ENCODE measurements at places on chromosomes 1 and 21.

DNA sequence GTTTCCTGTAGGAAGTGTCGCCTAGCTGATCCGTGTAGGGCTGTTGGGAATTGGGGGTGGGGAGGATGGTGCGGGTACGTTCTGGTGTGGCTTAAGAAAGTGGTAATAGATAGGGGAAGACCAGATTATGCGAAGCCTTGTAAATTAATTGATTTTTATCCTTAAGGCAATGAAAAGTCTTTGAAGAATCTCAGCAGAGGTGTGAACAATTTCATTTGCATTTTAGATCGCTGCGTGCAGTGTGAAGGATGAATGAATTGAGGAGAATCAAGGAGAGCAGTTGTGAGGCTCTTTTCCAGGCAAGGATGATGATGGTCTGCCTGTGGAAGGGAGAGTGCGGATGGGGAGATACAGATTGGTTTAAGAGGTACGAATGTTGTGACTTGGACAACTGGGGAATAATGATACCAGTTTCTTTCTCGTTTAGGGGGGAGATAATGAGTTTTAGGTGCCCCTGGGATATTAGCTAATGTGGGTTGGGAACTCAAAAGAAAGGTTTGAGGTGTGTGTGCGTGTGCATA is 813 bp upstream of the DEDD start:
- no peak for DNase-seq

GRCh38 chr1:173429471-173430402 is 47.4 kb upstream of the PRDX6 start:
- peak; percentile 85 for DNase-seq

DNA sequence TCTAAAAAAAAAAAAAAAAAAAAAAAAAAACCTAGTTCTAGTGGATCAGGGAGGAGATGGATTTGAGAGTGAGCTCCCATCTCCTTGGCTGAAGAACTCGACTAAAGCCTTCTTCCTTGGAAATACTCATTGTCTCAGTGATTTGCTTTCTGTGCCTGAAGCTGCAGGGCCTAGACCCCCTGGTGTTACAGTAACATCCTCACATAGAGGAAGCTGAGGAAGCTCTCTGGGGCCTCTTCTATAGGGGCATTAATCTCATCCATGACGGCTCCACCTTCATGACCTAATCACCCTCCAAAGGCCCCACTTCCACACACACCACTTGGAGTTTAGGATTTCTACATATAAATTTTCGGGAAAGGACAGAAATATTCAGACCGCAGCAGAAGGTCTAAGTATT is 95.9 kb upstream of the ETS2 start:
- no peak for DNase-seq

- DNase-seq: no peak
Observed at GRCh38 chr1:241330619-241331327, 26.2 kb downstream of the RGS7 start.

DNA sequence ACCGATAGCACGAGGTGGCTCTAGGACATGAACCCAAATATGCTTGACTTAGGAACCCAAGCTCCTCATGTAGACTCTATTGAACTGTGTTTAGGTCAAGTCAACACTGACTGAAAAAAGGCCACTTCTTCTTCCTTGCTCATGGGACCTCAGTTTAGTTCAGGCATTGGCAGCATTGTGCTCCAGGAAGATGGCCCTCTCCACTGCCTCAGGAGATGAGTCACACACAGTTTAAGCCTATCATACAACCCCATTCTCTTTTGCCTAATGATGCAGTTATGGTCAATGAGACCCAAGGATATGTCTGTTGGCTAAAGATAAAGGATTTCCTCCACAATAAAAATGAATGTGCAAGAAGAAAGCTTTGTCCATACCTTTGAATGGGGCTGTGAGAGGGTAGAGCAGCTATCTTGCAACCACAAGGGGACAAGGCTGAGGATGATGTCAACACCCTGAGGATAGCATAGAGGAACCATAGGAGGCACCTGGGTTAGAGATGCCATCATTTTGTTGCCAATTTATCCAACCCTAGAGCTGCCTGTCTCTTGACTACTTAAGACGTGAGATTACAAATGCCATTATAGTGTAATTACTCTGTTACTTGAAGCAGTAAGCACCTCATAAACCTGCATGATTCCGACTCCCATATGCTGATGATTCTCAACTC is 3.0 kb upstream of the TRIM63 start:
- DNase-seq: no peak

DNA sequence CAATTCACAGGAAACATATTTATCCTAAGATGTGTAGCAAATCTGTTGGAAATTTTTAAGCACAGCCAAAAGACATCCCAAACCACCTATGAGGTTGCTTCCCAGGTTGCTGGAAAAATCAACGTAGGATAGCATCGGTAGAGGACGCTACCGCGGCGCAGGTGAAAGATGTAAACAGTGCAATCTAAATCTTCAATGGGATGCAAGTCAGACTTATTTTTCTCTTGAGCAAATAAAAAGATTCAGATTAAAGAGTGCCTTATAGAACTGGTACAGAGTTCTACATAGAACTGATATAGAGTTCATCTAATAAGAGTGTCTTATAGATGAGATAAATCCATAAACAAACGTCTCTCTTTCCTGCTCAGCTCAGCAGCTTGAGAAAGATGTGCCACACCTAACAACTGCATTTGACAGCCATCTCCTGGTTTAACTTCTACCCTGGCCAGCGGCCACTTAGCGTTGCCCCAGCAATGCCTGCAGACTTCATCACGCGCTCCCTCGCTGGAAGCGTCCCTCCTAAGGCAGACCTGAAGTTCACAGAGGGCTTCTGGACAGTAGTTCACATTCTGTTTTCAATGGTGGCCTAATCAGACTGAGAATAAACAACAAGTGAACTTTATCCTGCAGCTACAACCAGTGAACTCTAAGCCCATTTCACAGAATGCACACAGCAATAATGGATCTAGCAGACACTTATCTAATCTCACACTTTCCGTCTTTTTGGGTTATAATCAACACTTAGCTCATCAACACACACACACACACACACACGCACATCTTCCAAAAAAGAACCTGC is 164.5 kb downstream of the TOMM20 start:
- no peak for DNase-seq

- DNase-seq: no peak
Observed at GRCh38 chr1:213125643-213126042, 74.6 kb downstream of the RPS6KC1 start.

- DNase-seq: no peak
Observed at GRCh38 chr1:204544321-204544720, 28.1 kb downstream of the MDM4 start.

DNA sequence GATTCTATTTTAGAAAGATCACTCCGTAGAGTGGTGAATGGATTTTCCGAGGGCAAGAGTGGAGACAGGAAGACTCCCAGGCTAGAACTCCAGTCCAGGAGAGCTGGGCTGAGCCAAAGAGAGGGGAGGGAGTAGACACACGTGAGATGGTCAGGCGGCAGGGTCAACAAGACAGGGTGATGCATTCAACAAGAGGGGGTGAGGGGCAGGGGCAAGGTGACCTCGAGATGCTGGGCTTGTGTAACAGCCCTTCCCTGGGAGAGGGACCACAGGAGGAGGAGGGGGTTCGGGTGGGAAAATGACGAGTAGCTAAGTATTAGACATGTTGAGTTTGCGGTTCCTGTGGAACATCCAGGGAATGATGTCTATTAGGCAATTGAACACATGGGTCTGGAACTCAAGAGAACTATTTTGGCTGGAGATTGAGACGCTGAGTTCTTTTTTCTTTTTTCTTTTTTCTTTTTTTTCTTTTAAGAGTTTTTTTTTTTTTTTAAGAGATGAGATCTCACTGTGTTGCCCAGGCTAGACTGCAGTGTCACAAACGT is 13.3 kb downstream of the RSPO1 start:
- DNase-seq: no peak

GRCh38 chr1:154533952-154534844 is 24.3 kb downstream of the UBE2Q1 start:
- DNase-seq: no peak

- no peak for DNase-seq
Observed at GRCh38 chr1:223840254-223840653, 5.5 kb downstream of the TP53BP2 start.

- DNase-seq: no peak
Observed at GRCh38 chr1:73859227-73859626, 338.7 kb downstream of the LRRIQ3 start.

DNA sequence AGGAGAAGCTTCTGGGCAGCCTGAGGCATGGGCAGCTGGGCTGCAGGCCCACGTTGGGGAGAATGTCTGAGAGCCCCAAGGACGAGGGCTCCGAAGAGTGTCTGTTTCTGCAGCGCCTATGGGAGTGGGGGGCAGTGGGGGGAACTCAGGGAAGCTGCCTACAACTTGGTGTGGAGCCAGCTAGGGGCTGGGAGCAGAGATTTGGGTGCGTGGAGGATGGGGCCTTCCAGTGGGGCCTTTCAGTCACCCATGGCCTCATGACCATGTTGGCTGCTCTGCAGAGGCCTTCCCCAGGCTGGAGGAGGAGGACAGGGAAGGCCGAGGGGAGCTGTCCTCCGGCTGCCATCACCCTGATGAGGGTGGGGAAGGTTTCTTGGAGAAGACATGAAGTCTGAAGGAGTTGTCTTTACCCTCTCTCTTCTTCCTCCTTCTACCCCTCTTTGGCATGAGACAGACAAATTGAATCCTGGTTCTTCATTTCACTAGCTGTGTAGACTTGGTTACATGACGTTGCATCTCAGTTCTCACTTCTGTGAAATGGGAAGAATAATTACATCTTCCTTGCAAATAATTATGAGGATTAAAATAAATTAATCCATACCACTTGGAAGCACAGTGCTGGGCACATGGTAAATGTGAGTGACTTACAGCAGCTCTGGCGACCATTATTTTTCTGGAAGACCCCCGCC is 8.3 kb downstream of the PPFIA4 start:
- DNase-seq: peak; percentile 37

DNA sequence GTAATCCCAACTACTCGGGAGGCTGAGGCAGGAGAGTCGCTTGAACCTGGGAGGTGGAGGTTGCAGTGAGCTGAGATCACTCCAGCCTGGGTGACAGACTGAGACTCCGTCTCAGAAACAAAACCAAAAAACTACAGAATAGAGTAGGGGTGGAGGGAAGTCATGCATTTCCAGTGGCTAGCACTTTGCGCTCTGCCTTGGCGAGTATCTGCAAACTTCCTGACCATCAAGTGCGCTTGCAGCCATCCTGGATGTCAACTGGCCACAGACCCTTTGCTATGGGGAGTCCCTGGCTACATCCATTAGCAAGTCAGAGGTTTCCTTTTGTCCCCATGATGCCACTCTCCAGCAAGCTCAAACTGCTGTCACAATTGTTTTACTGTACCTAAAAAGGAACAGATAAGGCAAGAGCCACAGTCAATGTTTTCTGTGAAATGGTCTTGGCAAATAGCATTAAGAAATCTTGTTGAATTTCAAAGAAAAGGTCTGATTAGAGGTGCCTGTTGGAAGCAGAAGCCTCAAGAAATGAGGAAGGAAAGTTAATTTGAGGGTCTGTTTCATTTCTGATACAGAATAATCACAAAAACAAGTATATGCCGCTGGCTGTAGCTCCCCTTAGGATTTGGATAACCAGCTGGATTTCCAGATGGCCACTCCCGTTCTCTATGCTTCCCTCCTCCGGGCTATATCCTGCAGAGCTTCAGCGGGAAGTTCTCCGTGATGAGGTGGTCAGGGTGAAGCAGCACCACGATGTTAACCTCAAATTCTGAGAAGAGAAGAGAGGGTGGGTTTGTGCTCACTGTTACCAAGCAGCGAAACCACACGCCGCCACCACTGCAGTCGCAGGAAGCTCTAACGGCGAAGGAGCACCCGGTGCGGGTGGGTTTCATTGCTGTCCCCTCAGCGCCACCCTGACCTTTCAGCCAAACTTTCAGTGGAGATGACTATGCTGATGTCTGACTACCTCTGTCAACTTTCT is 42.0 kb downstream of the VPS26C start:
- peak; percentile 70 for DNase-seq

DNA sequence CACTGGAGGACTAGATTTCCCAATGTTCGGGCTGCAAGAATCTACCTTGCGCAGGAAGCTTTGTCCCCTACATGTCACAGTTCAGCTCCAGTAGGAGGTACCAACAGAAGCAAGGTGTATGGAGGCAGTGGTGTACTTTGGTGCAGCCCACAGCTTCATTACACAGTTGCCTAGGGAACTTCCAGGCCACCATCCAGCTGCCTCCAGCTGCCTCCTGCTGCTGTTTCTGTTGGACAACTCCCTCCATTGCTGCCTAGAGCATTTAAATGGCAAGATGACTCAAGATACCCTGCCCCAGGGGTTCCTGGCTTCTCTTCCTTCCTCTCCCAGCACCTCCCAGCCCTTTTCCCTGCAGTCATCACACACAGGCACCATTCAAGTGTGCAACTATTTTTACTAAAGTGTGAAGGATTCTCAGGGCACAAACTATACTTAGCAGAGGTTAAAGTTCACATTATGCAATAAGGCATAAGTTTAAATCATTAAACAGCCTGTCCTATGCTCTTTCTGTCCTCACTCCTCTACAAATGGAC is 39.0 kb upstream of the ATP1A1 start:
- no peak for DNase-seq

GRCh38 chr1:116409751-116410191 is 36.7 kb downstream of the ATP1A1 start:
- DNase-seq: no peak

GRCh38 chr1:205133287-205133686 is 11.5 kb upstream of the RBBP5 start:
- no peak for DNase-seq

- DNase-seq: no peak
Observed at GRCh38 chr1:52523376-52523775, 29.5 kb downstream of the TUT4 start.
